Stimulated activated CD4-positive, alpha-beta T cell treated with anti-CD3 and anti-CD28 coated beads, Interleukin-12 subunit alpha, Interleukin-12 subunit beta, amount 100 ng/mL, for 48 hours (primary cell): ENCODE measurements at places on chromosomes 4 and X.

DNA sequence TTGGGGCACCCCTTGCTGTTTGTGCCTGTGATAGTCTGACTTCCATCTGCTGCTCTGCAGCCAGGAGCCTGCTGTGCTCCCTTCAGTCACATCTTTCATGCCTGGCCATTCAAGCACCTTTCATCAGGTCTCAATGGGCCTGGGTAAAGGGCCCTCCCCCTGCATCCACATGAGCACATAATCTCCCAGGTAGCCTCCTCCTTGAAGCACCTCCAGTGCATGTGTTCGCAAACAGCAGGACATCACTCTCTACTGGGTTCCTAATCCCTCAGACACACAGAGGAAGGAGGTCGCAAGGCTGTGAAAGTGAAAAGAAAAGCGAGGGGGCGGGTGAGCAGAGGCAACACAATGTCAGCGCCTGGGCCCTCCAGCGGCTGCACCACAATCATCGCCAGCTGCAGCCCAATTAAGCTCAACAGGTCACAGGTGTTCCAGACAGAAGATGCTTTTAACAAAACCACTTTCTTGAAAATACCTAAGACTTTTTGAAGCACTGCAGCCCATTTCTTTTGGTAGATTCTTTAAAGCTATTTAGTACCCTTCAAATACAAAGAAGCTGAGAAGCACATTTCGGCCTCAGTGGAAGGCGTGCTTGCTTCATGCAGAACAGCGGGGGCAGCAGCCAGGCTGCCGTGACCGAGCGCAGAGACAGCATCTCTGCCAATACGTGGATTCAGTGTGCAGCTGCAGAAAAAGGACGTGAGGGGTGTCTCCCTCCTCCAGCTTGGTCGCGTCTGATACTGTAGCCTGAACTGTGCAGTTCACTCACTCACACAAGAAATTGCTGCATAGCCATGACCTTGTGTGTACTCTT lies 92.2 kb upstream of the SPRY1 start:
- DNase-seq: no peak

DNA sequence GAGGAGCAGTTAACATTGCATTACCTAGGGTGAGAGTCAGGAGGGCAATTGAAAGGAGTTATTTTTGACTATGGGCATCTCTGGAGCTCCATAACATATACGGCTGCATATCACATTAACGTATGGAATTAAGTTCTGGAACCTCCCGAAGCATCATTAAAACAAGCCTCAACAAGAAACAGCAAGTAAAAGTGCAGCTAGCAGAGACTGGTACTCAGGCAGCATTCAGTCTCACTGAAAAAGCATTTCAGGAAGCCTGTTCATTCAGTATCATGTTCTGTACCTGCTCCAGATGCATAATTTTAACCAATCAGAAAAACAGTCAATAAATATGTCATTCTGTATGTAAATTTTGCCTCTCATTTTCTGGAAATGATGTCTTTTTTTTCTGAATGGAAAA lies 299.6 kb downstream of the EPHA5 start:
- DNase-seq: no peak

DNA sequence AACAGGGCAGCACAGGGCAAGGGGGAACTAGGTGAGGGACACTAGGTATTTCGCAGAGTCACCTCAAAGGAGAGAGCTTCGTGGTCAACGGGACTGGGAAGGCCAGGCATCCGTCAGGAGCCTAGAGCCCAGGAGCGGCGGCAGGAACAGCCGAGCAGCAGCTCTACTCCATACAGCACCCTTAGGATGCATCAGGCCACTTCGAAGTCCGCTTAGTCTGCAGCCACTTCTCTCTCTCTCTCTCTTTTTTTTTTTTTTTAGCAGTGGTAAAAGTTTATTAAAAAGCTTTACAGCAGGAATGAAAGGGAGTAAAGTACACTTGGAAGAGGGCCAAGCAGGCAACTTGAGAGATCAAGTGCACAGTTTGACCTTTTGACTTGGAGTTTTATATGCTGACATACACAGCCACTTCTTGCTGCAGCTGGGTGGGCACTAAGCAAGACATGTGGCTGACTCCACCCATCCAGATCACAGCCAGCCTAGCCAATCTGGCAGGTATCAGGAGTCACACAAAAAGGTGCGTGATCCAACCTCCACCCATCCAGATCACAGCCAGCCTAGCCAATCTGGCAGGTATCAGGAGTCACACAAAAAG lies 209.7 kb upstream of the RADX start:
- no peak for DNase-seq

DNA sequence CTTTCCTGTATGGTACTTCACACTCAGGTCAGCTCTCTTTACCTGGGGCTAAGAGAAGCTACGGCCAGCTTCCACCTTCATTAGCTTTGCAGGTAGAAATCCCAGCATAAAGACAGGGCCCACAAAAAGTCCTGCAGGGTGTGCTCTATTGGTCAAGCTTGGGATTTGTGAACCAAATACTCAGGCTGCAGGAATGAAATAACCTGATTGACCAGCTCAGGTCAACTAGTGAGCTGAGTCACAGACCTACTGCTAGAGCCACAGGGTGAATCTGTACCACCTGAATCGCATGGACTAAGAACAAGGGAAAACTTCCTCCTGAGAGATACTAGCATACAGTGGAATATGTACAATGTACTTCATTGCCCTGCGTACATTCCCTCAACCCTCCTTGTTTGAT lies 172.2 kb downstream of the HHIP start:
- DNase-seq: no peak

DNA sequence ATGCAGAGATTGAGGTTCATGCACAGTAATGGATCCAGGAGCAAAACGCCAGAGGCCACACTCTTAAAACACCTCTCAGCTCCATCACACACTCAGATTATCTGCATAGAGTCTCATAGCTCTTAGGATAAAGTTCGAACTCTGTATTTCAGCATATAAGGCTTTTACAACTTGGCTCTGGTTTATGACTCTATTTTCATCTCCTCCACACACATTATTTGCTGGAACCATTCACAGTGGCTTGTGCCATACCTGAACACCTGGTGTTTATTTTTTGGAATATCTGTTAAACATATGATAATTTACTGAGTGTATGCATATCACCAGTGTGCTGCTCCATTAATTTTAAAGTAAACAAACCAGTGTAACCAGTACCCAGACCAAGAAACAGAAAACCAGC lies 27.2 kb downstream of the RASL11B start:
- no peak for DNase-seq

DNA sequence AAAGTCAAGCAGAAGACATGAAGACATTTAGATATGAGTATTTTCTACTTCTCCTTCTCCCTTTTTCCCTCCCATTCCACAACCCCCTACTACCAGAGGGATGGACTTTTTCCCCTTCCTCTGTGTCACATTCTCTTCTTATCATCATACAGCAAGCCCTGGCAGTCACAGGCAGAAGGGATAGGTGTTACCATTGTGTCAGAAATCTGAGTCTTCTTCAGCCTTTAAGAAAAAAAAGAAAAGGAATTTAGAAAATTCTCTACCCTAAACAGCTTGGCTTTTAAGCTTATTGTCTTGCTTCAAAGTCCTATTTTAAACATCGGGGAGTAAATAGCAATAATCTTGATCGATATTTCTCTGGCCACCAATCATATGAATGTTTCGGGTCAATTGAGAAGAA lies 30.9 kb upstream of the ADH1C start:
- DNase-seq: no peak

DNA sequence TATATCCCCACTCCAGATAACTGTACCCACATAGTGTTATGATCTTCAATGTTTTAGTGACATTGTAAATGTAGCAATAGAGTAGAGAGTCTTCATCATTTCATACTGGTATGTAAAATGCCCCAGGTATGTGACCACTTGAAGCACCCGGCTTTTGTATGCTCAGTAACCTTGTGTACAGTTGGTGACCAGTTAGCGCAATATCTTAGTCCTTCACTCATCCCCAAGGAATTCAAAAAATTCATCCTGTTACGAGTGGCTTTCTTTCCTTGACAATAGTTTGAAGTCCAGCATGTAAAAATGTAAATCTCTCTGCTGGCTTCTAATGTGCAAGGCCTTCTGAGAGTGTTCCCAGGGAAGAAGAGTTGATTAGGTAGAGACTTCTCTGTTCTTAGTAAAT lies 145.6 kb downstream of the ARX start:
- no peak for DNase-seq

DNA sequence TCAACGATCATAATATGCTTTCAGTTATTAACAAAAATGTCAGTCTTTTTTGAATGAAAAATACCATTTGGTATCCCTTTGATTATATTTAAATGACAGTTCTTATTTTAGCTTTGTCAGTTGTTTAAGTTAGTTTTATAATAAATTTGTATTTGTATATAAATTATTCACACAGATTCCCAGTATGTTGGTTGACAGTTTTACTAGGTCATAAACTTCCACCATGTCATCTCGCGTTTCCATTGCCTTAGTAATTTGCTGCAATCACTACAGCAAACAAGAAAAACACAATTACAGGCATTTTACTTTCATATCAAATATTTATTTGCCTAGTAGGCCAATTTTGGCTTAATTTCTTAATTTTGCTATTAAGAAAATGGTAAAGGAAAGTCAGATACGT lies 109.6 kb upstream of the ANK2 start:
- no peak for DNase-seq

DNA sequence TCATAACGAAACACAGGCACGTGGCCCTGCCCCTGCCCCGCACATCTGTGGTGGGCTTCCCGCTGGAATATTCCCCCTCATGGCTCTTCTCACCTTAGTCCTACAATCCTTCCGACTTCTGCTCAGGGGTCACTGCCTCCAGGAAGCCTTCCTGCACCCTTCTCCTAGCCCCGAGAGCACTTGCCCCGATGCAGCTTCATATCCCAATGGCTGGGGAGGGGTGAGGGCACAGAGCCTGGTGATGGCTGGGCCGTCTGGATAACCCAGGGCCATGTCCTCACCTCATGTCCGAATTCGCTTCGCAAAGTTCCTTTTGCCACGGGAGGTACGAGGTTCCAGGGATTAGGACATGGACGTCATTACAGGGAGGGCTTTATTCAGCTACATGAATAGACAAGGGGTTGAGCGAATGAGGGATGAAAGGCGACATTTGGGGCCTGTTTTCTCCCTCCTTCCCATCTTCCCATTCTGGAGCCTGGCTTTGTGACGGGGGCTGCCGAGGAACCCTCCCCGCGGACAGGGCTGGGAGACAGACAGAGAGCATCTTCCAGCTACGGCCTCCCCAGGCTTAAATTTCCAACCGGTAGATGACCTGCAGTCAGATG lies 35.5 kb upstream of the HMX1 start:
- no peak for DNase-seq
